ENCODE measurements at places on chromosomes 1 and 21. TPM values are rescaled to one million over a fixed set of nuclear protein-coding genes. Genes with fewer than 3 reads are reported as not detected.

WDTC1 gene
- total RNA-seq = 22.7 TPM

GRCh38 chr1:172630056-172630818, 28.7 kb upstream of the FASLG start:
- no peak for DNase-seq

DNA sequence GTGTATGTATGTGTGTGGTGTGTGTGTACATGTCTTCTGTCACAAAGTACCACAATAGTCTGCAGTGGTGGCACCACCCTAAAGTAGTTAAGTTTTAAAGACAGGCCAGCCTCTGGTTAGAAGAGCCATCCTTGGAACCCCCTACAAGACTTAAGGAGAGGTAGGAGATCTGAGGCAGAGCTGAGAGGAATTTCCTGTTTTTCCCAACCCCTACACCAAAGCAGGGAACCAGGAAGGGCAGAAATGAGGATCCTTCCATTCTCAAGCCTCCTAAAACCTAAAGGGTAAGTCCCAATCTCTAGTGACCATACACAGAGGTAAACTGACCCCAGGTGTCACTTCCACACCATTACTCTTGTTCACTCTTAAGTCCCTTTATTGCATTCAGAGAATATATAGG, 11.1 kb downstream of the PEA15 start:
- DNase-seq = no peak

GRCh38 chr1:87684713-87685205, 356.1 kb downstream of the LMO4 start:
- DNase-seq = no peak

DUSP10 gene
- total RNA-seq = 14.3 TPM

TBX15 gene
- 56.5 TPM for total RNA-seq

DNA sequence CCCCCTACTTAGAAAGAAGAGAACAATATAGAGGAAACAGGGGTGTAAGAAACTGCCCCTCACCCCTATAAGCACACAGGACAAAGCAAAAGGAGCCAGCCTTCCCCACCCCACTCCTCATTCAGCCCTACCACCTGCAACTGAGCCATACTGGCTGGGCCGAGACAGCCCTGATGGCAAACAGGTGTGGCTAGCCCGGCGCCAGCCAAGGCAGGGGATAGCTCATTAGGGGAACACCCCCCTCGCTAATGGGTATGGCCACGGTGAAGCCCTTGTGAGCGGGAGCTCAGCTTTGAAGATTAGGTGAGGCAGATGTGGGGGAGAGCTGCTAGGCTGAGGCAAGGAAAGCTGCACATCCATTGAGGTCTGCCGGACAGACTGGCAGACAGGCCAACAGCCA, 65.5 kb downstream of the ERI3 start:
- DNase-seq = no peak

PLXNA2 gene
- 9.9 TPM for total RNA-seq

DNA sequence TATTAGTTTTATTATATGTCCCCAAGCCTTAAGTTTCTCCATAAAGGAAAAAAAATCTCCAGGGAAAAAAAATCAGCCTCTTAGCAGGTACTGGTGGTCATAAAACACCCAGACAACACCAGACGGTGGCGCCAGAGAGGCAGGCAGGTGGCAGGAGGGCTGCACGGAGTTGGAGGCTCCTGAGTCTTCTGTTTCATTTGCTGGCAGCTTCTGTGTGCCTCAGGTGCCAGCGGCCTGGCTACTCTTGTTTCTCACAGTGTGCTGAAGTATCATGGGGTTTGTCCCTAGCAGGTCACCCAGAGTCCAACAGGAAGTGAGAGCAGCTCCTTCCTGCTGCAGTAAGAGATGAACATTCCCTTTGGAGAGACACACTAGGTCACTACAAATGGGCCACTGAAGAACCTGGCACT, 123.3 kb upstream of the GADD45A start:
- peak; percentile 95 for DNase-seq

- no peak for DNase-seq
Measured at GRCh38 chr1:85582687-85583591, 2.4 kb downstream of the CCN1 start.

DNA sequence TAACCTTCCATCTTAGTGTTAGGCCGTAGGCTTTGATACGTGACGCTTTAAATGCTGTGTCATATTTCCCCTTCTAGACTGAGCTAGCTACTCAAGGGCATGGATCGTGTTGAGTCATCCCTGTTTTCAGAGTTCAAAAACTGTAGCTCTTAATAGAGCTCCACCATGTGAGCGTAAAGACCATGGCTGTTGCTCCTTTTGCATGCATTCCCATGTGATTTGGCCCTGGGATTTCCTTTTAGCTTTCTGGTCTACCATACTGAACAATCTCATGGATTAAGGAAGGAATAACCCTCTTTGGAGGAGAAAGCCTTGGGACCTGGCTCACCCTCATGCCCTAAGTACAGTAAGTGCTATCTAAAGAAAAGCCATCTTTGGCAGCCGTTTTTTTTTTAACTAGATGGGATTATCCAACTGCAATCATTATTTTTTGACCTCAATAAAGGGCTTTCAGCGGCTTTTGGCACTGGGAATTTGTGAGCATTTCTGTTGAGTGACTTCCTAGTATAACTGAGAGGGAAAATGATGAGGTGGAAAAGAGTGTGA, 76.6 kb downstream of the PLPP3 start:
- no peak for DNase-seq

LDLRAD1 gene
- total RNA-seq = not detected

GRCh38 chr1:6743189-6744101, 41.8 kb upstream of the CAMTA1 start:
- DNase-seq = no peak

DNA sequence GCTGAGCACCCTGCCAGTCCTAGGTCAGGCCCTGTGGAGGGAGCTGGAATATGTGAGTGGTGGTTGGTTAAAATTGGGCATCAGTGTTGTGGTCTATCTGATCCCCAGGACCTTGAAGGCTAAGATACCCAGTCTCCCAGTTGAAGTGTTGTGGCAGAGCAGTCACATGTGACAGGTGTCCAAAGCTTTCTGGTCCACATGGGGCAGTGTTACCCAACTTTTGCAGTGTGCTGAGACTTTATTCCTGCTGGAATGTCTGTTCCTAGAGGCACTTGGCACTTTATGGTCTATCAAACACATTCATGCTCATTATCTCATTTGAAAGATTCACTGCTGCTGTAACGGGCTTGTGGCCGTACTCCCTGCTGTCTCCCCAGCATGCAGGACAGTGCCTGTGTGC, 21.0 kb upstream of the LORICRIN start:
- no peak for DNase-seq

CNIH3 gene
- 0.12 TPM for total RNA-seq

LAPTM5 gene
- 21.2 TPM for total RNA-seq

- DNase-seq = no peak
Measured at GRCh38 chr1:25562101-25562927, 18.9 kb downstream of the LDLRAP1 start.

DNA sequence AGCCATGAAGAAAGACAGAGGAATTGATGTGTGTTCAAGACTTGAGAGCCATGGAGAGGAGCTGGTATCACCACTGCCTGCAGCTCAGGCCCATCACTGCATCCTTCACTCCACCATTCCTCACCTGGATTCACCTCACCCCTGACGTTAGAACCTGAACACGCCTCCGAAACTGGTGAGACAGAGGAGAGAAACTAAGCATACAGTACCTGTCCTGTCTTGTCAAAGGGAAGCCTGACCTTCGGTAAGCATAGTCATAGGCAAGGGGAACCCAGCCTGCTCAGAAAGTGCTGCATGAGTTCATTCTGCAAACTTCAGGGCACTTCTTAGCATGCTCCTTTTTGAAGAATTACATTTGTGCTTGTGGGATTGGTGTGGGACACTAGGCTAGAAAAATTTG, 425.8 kb downstream of the DSCAM start:
- DNase-seq = no peak

GRCh38 chr1:230822092-230822581, 46.2 kb downstream of the C1orf198 start:
- no peak for DNase-seq

- DNase-seq = no peak
Measured at GRCh38 chr21:33541105-33541711, 709 bp downstream of the GART start.

RPRD2 gene
- 17.5 TPM for total RNA-seq

UBE2U gene
- total RNA-seq = not detected

- DNase-seq = peak; percentile 41
Measured at GRCh38 chr1:219347921-219348391, 174.3 kb downstream of the LYPLAL1 start.

GRCh38 chr1:232669981-232670747, 40.2 kb upstream of the SIPA1L2 start:
- no peak for DNase-seq

- DNase-seq = no peak
Measured at GRCh38 chr1:209434066-209434465, 149.4 kb upstream of the CAMK1G start.

DNA sequence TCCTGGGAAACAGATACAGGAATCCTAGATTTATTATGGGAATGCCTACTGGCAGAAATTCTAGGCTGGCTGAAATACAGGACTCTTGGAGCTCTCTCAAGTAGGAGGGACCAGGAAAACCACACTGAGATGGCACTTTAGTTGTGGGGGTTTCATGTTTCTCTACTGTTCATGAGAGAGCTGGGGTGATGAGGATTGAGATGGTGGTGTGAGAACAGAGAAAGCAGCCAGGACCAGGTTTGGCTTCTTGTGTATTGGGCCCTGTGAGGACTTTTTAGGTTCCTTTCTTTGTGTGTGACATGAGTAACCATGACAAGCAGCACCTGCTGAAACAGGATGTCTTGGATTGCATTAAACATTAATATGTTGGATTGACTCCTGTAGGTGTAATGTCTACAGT, 4.9 kb downstream of the ARID1A start:
- no peak for DNase-seq

GRCh38 chr1:35475356-35475755, 81.8 kb downstream of the KIAA0319L start:
- no peak for DNase-seq

DNA sequence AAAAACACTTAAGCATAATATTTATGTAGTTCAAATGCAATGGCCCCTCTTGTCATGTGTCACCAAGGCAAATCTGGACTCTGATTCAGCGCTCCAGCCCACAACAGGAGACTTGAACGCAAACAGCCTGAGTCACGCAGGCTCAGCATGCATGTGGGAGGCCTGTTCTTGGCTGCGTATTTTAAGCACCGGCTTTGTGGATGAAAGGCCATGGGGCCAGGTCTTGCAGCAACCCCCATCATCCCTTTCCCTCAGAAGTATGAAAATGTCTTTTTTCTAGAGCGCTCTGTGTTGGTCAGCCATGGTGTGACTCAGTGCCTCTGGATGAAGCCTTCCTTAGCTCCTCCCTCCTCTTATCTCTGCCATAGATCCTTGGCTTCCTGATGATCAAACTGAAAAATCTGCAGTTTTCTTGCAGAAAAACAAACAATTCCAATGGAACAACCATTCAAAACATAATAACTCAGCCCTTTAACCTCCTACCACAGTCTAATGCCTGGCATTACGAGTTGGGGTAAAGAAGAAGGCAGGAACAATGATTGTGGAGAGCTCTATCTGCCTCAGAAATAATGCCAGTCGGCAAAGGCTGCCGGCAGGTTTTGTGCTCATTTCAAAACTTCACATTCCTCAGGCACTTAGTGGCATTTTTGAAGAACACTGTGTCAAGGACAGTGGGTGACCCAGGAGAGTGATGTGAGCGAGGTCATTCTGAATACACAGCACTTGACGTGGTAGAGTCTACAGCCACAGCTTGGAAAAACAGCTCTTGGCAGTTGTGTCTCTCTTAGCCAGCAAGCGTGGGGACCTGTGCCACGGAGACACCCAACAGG, 167.5 kb downstream of the CLIC6 start:
- DNase-seq = peak; percentile 83

ID3 gene
- total RNA-seq = 21.3 TPM

DNA sequence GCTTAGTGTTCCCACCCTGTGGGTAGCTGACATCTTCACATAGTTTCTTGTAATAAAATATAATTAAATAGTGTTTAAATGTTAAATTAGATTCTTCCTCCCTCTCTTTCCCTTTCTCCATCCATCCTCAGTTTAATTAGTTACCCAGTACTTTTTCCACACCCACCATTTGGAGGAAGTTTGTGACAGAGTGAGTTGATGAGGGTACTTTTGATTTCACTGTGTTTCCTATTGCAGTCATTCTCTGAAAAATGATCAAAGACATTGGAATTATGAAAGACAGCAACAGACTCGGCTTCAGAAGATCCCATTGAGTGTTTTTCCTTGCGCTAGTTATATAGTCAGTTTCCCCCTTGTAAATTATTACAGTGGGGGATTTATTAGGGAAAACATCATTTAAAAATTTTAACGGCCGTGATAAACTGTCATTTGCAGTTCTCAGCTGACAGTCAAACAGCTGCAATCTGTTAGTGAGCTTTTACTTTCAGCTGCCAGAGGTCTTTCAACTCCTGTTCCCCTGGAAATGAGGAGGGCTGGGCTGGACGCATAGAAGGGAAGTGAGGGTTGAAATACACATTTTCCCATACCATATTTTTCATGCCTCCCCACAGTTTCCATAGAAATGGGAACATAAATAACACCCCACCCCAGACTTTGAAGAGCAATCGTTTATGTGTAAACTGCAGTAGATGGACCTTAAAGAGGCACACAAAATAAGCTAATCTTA, 61.3 kb upstream of the CACYBP start:
- DNase-seq = no peak

- DNase-seq = no peak
Measured at GRCh38 chr21:34673006-34673405, 4.2 kb downstream of the CLIC6 start.

- no peak for DNase-seq
Measured at GRCh38 chr1:8357329-8358101, 39.6 kb downstream of the SLC45A1 start.

GRCh38 chr1:27136236-27136551, 18.7 kb downstream of the SLC9A1 start:
- no peak for DNase-seq

DNA sequence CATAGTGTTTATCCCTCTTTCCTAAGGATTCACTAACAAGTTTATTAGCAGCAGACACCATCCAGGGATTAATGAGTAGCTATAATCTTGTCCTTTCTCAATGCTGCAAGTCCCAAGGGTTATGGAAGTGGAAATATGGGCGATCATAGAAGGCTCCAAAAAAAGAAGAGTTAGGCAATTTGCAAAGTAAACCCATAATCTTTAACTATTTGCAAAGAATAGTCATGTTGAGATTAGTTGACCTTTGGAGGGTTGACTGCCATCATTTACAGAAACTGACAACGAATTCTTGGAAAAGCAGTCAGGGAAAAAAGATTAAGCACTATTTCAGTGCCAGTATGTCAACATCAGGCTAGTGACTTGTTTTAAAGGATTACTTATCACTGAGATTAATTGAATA, 169.9 kb downstream of the KCNT2 start:
- no peak for DNase-seq

PTPN22 gene
- 1.1 TPM for total RNA-seq

GRCh38 chr1:39098546-39099250, 72.5 kb downstream of the NDUFS5 start:
- DNase-seq = peak; percentile 29

GRCh38 chr1:214952648-214953047, 129.9 kb upstream of the KCNK2 start:
- no peak for DNase-seq

JAM2 gene
- total RNA-seq = 1.3 TPM

Measured in right lobe of liver (tissue), 6 donors.